ENCODE measurements at places on chromosomes 3 and 15. TPM values are rescaled to one million over a fixed set of nuclear protein-coding genes. Genes with fewer than 3 reads are reported as not detected.

ROPN1B gene
- total RNA-seq, result 1.3 TPM

TTLL13 gene
- total RNA-seq, result not detected

PPIB gene
- 177 TPM for total RNA-seq

SIN3A gene
- 48.2 TPM for total RNA-seq

MST1R gene
- total RNA-seq, result 5.7 TPM

CHRM5 gene
- total RNA-seq, result not detected

ECE2 gene
- total RNA-seq, result not detected

THAP10 gene
- total RNA-seq, result 2.7 TPM

GRM7 gene
- 1.6 TPM for total RNA-seq

GXYLT2 gene
- total RNA-seq, result 47.7 TPM

IQCH gene
- 4.3 TPM for total RNA-seq

C3orf70 gene
- total RNA-seq, result 6.2 TPM

DNA sequence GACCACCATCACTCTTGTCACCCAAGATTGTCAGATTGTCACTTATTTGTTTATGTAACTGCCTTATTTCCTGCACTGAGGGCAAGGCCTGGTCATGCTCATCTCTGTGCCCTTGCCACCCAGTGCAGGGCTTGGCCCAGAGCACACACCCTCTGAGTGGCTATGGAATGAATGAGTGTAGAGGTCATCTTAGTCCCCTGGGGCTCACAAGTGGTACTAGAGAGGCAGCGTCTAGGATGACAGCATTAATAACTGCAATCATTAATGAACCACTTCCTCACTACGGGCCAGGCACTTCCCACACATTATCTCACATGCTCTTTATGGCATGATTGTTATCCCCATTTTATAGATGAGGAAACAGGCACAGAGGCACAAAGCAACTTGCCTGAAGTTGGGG, 117.0 kb downstream of the SMAD6 start:
- DNase-seq, result no peak

DNA sequence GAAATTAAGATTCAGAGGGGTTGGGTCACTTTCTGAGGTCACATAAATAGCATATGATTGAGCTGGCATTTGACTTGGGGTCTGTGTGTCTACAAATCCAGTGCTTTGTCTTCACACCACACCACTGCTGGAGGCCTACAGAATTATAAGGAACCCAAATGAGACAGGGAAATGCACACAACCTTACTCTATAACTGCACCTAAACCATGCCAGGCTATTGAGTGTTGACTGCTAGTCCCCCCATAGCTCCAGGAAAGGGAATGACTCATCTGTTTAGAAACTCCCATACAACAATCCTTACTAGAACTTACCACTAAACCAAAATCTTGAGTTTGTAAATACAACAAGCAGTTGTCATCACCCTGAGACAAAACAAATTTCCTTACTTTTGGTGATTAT, 16.9 kb upstream of the TSC22D2 start:
- no peak for DNase-seq

DNA sequence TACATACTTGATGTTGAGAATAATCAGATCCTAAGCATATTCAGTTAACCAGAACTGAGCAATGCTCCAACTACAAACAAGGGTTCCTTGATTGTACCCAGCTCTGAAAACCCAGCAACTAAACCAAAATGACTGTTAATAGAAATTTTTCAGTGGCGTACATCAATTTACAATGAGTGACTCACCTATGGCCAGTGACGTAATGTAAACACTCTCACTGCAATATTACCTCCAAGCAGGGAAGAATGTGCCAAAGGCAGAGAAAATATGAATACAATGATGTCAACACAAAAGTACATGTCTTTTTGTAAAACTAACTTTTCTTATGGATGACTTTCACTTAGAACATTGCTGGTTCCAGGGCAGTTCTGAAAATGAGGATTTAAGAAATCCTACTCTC, 611.3 kb downstream of the EDEM1 start:
- DNase-seq, result no peak

DNA sequence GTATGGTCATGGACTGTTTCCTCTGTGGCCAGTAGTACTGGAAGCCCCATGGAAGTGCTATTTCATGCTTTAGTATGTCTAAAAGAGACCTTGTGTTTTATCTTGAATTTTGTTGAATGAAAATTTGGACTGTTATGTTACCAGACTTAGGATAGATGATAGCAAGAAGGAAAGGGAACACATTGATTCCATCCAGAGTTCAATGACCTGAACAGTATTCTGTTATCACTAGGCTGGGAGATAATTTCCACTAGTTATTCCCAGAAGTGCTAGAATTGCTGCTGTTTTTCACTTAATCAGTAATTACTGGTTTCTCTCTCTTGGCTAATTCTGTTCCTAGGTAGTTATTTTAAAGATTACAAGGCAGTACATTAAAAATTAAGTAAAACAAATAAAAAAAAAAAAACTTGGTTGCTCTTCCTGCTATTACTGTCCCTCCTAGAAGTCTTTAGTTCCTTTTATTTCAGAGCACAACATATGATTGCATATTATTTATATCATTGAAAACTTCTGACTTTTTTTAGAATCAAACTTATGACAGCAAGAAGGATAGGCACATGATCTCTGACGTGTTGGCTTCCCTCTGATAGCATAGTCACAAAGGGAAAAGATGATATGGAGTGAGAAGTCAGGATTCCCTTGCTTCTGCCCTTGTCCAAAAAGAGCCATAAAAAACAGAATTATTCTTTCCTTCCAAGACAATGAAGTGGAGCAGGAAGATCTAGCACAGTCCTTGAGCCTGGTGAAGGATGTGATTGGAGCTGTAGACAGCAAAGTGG, 72.2 kb downstream of the KLHL25 start:
- no peak for DNase-seq

GRCh38 chr3:168061332-168061996, 34.3 kb downstream of the GOLIM4 start:
- DNase-seq, result no peak

DNA sequence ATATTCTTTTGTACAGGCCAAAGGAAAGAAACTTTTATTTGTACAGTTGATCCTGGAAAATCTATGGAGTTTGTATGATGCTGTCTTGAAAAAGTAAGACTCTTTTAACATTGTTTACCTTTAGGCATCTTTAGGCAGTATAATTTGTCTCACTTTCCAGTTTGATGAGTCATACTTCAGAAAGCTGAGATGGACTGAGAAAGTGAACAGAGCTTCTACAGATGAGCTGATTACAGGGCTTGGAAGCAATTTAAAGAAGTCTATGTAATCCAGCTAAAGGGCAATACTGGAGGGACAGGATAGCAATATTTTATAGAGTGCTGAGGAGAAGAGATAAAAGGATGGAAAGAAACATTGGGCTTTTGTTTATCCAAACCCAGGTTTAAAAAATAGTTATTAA, 123.5 kb upstream of the GOLGA6L4 start:
- DNase-seq, result peak; percentile 22

GRCh38 chr3:5054098-5054497, 68.0 kb upstream of the ARL8B start:
- DNase-seq, result no peak

- DNase-seq, result peak; percentile 3
Observed at GRCh38 chr3:166837535-166837934, 542.6 kb downstream of the ZBBX start.

GRCh38 chr3:152192936-152193672, 75.6 kb upstream of the MBNL1 start:
- DNase-seq, result no peak

GRCh38 chr3:117743993-117744392, 1034.4 kb downstream of the TUSC7 start:
- DNase-seq, result no peak

- no peak for DNase-seq
Observed at GRCh38 chr3:24385012-24385615, 109.5 kb downstream of the THRB start.

DNA sequence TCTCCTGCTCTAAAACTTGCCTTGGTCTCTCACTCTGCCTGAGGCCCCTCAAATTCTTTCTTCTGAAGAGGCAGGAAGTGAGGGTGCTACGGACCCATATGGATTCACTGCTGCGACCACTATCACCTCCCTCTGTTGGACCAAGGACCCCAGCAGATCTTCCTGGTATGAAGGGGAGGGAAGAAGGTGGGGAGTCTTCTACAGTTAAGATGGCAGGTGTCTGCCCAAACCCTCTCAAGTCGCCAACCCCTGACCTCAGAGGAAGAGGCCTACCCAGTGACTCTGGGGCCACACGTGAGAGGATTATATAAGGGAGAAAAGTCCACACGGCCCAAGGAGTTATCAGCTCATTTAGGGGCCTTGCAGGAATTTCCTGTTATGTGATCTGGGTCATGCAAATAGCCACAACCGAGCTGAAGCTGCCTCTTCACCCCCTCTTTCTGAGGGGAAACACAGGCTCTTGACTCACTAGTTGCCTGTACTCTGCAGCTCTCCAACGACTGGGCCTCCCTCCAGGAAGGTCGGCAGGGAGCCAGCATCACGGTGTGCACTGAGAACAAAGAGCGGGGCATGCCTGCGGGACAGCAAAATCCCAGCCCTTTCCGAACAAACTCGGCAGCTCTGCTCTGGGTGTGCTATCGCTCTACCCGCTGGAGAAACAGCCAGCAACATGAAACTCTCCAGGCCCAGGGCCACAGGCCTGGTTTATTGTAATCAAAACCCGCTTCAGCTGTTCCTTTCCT, 116.0 kb downstream of the XXYLT1 start:
- peak; percentile 95 for DNase-seq

- DNase-seq, result no peak
Observed at GRCh38 chr3:72830452-72831223, 17.6 kb downstream of the SHQ1 start.

DNA sequence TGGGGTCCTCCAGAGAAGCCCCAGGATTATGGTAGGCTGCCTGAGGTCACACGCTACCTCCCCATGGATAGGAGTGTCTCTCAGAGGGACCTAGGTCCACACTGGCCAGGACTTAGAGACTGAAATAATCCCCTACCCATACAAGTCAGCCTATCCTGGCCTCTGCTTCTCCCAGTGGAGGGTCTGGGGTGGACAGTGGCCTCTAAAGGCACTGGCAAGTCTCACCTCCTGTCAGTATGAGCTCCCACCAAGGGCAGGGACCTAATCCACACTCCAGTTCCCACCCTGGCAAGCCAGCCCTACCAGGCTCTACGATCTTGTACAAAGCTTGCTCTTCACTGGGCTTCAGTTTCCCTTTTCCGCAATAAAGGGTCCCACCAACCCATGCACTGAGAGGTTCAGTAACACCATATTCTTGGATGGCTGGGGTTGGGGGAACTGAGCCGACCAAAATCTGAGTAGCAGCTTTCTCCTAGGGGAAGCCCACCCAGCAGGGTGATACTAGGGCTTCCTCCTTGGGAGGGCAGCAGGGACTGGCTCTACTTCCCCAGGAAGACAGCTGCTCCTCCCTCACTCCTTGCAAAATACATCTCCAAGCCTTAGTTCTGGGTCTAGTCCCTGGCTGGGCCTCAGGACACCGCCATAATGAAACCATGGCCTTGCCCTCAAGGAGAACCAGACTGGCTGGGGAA, 2.4 kb downstream of the CISH start:
- no peak for DNase-seq

- no peak for DNase-seq
Observed at GRCh38 chr3:123803521-123803920, 80.6 kb downstream of the MYLK start.

Data from tongue (tissue), 3 donors.